Stimulated activated CD4-positive, alpha-beta T cell treated with anti-CD3 and anti-CD28 coated beads, Interleukin-1b, Interleukin-23, amount 100 ng/mL, for 48 hours (primary cell): ENCODE measurements at places on chromosomes 4 and X.

DNA sequence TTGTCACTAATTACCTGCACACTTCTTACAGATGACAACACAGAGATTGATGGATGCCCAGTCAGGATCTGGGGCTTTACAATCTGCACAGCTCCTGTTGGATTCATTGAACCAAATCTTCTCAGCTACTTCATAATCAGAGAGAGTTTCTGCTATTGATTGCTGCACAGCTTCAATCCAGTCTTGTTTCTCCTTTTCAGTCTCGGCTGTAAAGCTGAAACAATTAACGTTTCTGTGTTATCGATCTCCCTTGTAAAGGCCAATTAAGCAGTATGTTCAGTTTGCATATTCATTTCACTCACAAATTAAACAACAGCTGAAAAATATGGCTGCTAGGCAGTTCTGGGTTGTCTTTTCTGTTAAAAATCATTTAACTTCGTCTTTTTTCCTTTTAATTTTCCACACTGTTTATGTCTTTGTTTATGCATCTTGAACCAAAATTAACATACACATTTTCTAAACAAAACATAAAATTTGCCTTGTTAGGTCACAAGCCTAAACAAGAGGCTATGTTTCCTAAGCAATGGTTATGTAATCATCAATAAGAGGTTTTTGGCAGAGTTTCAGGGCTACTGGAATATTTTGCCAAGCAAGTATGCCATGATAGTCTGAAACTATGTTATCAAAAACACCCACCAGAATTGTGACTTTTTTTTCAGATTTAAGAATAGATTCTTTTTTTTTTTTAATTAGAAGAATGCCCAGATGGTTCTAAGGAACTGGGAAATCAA, 79.2 kb downstream of the ARAP2 start:
- DNase-seq, result no peak

DNA sequence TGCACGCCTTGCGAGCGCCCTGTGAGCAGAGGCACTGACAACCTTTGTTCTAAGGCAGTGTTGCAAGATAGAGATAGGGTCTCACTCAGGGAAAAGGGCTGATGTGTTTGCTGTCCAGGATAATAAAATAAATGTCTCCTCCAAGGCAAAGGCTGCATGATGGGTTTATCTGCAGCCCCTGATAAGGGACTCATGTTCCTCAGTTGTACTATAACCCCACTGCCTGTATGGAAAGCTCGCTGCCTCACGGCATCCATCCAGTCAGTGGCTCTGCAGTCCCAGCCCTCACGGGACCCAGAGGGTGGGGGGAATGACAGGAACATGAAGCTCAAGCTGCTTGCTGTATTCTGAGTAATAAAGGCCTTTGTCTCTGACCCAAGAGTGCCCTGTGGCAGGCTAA, 22.6 kb downstream of the BCLAF3 start:
- DNase-seq, result no peak

- no peak for DNase-seq
These were observed 173.9 kb downstream of the MGST2 start for GRCh38 chr4:139839403-139840031.

DNA sequence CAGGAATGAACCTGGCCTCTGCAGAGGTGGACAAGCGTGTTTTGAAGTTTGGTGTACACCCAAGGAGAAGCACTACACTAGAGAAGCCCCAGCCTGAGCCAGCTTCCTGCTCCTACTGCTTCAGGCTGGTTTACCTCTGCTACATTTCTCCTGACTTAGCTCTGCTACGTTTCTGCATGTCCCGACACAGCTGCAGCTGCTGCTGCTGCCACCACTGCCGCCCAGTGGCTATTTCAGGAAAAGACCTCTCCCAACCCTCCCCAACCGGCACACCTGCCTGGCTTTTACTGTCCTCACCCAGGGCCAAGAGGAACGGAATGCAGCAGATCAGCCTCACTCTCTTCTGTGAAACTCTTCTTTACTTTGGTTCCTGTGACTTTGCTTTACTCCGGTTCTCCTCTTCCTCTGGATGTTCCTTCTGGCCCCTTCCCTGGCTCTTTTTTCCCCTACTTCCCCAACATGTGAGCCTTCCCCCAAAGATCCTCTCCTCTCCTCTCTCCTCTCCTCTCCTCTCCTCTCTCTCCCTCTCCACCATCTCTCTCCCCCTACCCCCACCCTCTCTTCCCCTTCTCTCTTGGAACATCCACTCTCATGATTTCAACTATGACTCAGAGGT, 3.1 kb upstream of the P2RY4 start:
- DNase-seq, result peak; percentile 25

DNA sequence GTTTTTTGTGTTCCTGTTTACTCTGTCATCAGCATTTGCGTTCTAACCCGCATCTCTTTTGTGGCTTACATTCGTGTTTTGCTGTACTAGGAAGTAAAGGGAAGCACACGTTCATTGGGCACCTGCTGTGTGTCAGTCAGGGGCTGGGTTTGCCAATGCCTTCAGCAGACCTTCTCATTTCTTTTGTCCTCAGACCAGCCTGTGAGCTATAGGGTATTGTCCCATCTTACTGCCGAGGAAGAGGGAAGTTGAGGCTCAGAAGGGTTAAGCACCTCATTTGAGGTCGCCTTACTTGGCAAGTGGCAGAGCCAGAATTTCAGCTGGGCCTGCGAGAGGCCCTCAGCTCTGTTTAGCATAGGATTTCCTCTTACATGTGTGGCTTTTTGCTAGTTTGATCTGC, 8.7 kb downstream of the TBC1D14 start:
- no peak for DNase-seq

DNA sequence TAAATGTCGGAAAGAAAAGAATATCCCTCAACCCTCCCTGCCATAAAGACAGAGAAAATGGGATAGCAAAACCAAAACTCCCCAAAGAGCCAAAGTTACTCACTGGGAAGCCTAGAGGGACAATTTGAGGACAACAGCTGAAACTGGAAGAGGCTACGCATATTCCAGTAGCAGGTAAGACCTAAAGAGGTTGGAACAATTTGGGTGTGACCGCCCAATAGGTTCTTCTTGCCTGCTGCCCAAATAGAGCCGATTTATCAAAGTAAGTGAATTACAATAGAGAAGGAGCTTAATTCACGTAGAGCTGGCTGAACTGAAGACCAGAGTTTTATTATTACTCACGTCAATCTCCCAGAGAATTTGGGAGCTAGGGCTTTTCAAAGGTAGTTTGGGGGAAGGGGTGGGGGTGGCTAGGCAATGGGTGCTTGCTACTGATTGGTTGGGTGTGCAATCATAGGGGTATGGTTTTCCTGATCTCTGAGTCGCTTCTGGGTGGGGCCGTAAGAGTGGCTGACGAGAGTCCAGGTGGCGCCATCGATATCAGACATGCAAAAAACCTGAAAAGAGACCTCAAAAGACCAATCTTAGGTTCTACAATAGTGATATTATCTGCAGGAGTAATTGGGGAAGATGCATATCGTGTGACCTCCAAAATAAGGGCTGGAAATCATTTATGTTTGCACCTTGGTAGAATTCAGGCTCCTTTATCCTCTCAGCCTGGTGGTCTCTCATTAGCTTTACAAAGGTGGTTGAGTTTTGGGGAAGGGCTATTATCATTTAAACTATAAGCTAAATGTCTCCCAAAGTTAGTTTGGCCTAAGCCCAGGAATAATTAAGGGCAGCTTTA, 39.0 kb upstream of the SLC7A3 start:
- no peak for DNase-seq
